ENCODE measurements at places on chromosomes 16 and 17.

GRCh38 chr16:18788828-18789514, 1.2 kb downstream of the RPS15A start:
- no peak for DNase-seq

DNA sequence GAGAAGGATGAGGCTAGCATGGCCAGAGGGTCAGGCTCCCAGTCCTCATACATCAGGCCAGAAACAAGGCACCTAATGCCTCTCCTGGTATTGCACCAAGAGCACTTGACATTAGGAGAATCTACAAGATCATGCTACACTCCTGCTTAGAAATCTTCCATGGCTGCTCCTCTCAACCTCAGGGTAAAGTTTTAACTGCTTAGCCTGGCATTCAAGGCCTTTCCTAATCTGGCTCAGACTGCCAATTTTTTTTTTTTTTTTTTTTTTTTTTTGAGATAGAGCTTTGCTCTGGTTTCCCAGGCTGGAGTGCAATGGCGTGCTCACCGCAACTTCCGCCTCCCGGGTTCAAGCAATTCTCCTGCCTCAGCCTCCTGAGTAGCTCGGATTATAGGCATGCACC, 8.2 kb downstream of the PIP4K2B start:
- DNase-seq = no peak

GRCh38 chr16:57579361-57579665, 36.9 kb downstream of the ADGRG5 start:
- no peak for DNase-seq

DNA sequence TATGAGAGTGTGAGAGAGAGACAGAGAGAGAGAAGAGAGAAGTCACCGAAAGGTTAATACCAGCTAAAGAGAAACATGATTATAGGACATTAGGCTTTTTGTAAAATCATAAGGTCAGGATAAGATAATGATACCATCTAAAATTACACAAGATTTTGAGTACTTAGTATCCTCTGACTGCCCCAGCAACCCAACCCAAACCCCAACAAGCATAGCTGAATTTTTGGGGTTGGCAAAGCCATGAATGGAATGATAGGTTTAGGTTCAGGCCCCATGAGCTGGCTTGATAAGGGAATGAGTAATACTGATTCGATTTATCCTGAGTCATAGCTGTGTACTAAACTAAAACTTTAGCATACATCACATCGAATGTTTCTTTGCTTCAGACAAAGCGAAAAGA, 259.5 kb downstream of the IRX3 start:
- no peak for DNase-seq

DNA sequence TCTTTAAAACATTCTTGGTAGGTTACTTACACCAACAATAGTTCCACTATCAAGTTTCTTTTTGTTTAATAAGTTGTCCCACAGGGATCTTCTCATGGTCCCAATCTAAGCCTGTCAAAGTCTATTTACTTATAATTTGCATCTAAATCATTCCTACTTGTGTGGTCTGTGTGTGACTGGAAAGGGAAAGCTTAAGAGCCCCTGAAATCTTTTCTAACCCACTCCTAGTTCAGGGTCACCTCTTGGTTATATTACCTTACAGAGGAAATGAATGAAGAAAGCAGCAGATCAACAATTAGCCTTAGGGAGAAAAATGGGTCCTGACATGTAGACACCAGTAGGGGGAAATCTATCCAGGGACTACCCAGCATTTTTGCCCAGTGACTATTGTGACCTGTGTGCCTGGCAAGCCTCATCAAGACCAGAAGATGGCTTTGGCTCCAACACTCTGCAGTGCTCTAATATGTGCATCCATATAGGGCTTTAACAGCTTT, 110.4 kb upstream of the HAS3 start:
- DNase-seq = no peak

DNA sequence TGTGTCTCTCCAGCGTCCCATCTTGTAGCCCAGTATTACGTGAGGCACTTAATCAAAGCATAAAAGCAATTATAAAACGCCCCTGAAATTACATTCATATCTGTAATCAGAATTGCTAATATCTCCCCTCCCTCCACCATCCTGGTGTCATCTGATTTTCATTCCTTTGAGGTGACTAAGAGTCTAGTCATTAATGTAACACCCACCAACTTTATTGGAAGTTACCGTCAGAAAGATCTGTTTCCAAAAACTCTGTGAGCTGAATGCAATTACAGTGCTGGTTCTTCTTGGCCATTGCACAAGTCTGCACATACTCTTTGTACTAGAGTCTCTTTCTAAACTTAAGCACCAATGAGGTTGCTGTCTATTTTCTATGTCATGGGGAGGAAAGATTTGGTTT, 12.5 kb upstream of the MAF start:
- no peak for DNase-seq

DNA sequence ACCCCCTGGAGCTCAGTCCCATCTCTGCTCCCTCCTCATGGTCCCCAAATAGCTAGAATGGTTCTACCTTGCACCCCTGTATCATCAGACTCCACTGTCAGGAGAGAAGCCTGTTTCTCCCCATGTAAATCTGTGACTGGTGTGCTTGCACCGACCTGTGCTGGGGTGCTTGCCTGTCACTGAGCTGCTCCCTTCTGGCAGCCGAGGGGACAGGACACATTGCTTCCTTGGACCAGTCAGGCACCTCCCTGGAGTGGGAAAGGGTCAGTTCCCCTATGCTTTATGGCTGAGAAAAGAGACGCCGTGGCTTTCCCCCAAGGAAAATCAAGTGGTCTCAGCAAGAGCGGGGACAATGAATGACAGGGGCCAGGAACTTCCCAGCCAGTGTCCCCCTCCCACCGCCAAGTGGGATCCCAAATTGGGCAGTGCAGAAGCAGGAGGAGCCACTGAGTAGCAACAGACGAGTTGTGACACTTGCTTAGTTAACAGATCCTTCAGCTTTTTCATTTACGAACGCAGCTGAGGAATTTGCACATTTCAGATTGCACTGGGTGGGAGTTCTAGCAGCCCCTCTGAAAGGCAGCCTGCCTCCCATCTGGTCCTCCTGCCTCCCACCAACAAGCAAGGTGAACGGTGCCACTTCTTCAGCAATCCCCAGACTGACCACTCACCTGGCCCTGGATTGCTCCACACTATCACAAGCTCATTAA, 156.4 kb downstream of the KATNIP start:
- no peak for DNase-seq

GRCh38 chr17:37110746-37111145, 162.0 kb downstream of the AATF start:
- DNase-seq = no peak

DNA sequence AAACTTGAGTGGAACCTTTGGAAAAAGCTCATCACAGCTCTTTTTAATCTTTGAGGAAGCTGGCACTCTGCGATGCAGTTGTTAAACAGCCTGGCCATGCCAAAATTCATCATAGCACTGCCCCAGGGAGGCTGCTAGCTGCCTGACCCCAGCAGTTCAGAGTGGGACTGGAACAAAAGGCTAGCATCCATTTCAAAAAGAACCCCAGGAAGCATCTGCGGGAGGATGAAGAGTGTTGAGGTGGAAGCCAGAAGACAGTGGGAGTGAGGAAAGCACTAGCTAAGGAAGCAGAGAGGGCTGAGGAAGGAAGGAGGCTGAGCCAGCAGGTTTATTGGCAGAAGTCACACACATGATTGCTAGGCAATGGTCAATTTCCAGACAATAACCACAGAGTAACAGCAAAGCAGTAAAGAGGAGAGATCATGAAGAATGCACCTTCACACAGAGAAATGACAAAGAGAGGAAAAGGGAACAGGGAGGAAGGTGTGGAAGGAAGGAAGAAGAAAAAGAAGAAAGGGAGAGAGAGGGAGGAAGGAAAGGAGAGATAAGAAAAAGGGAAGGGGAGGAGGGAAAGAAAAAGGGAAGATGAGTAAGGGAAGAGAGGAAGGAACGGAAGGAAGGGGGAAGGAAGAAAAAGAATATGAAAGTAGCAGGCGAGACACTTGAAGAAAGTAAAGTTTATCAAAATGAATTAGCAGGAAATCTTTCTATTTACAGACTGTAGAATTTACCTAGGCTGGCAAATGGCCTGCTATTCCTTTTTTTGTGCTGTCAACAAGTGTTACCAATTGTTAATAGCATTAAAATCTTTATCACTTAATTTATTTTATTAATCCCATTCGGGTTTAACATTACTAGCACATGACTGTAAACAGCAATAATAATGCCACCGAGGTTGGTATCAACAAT, 270.0 kb upstream of the PSMD7 start:
- DNase-seq = no peak

DNA sequence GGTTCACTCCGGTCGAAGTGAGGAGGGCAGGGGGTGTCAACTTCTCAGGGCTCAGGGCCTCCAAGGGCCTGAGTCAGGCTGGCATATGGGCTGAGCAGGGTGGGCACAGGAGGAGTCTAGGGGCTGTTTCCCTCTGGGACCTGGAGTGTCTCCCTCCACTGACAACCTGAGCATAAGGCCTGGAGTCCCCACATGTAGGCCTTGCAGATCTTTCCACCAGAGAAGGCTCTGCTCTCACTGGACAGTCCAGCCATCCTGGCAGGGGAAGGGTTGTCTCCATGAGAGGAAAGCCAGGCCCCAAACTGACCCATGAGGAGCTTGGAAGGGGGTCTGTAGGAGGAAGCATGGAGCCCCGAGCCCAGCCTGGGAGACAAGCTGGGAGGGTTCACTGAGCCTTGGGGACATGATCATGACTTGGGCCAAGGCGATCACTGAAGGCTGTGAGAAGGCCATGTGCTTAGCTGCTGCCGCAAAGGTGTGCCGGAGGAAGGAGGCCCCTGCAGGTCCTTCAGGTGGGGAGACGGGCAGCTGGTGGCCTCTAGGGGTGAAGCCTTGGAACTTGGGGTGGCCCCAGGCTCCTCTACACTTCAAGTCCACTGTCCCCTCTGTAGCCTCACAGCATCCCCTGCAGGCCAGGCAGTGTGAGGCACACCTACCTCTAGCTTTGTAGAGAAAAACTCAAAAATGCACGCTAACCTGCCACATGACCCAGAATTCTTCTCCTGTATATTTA, 9.9 kb downstream of the CMTM2 start:
- peak; percentile 80 for DNase-seq
